Activated naive CD4-positive, alpha-beta T cell treated with Interleukin-2 at 50 U/mL for 16 hours (primary cell): ENCODE measurements at places on chromosomes 11 and 22.

DNA sequence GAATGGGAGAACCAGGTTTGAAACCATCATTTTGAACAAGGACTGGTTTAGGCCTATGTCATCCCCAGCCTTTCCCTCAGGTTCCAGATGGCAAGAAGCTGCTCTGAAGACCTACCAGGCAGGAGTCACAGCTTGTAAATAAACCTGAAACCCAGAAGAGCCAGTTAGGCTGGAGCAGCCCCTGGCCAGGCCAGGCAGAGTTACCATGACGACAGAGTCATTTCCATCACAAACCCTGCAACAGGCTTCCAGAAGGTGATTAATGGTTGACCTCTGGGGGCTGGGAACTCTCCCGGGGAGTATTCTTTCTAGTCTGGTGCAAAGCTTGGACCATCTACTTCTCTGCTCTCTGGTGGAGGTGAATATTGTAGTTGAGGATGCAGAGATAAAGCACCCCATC, 164.1 kb upstream of the NCAM1 start:
- no peak for DNase-seq

- no peak for DNase-seq
Measured at GRCh38 chr11:96293598-96294021, 49.4 kb downstream of the MAML2 start.

DNA sequence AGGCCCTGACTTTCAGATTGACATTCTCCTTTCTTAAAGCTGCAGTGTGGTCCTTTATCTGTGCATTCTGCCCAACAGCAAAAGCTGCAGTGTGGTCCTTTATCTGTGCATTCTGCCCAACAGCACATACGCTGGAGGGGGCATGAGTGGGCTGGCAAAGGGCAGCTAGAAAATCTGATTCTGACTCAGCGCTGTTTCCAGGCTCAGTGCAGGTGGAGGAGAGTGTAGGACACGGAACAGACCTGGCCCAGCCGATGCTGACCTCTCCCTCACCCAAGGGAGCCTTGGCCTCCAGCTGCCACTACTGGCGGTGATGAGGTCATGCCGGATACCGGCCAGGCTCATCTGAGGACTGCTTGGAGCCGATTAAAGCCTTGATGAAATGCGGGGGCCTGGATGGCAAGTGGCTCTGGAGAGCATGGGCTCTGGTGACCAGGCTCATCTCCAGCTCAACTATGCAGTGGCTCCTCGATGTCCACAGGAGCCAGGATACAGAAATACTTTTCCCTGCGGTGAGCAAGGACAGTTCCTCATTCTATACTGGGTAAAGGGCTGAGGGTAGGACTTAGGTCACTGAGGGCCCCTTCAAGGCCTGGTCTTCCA, 84.6 kb downstream of the CLPB start:
- no peak for DNase-seq

DNA sequence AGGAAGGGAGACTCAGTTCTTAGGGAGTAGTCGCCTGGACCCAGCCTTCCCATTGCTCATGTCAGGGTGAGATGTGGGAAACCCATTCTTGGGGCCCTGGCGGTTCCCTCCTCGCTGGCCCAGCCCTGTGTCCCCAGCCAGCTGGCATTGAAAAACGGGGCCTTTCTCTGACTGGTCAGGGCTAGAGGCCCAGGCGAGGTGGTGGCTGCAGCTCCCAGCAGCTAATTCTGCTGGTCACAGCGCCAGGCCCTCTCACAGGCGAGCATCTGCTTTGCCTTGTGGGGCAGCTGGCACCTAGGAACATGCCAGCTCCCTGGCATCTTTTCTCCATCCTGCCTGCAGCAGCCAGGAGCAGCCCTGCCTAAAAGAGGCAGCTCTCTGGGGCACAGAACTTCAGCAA, 20.1 kb downstream of the TSPAN18 start:
- no peak for DNase-seq

- no peak for DNase-seq
Measured at GRCh38 chr11:83255366-83255765, 30.8 kb downstream of the CCDC90B start.

- DNase-seq: peak; percentile 49
Measured at GRCh38 chr11:130315354-130315970, 745 bp upstream of the ZBTB44 start.
